AG20443 (cell line): ENCODE measurements at places on chromosomes 5 and 9.
A peak's percentile ranks its signal among the peaks of the same experiment; 100 is the strongest.

- peak; percentile 67 for DNase-seq
Observed at GRCh38 chr9:131677444-131678180, 62.3 kb downstream of the RAPGEF1 start.

GRCh38 chr9:101970609-101971008, 232.2 kb upstream of the GRIN3A start:
- DNase-seq: no peak

GRCh38 chr9:107054146-107054545, 191.2 kb downstream of the ZNF462 start:
- no peak for DNase-seq

- DNase-seq: no peak
Observed at GRCh38 chr5:137615171-137615775, 116.1 kb upstream of the SPOCK1 start.

- no peak for DNase-seq
Observed at GRCh38 chr5:45507178-45507577, 189.0 kb downstream of the HCN1 start.

GRCh38 chr5:73298772-73299630, 126.0 kb downstream of the TMEM174 start:
- DNase-seq: peak; percentile 80

- DNase-seq: no peak
Observed at GRCh38 chr9:96524045-96524444, 74.1 kb downstream of the HABP4 start.

DNA sequence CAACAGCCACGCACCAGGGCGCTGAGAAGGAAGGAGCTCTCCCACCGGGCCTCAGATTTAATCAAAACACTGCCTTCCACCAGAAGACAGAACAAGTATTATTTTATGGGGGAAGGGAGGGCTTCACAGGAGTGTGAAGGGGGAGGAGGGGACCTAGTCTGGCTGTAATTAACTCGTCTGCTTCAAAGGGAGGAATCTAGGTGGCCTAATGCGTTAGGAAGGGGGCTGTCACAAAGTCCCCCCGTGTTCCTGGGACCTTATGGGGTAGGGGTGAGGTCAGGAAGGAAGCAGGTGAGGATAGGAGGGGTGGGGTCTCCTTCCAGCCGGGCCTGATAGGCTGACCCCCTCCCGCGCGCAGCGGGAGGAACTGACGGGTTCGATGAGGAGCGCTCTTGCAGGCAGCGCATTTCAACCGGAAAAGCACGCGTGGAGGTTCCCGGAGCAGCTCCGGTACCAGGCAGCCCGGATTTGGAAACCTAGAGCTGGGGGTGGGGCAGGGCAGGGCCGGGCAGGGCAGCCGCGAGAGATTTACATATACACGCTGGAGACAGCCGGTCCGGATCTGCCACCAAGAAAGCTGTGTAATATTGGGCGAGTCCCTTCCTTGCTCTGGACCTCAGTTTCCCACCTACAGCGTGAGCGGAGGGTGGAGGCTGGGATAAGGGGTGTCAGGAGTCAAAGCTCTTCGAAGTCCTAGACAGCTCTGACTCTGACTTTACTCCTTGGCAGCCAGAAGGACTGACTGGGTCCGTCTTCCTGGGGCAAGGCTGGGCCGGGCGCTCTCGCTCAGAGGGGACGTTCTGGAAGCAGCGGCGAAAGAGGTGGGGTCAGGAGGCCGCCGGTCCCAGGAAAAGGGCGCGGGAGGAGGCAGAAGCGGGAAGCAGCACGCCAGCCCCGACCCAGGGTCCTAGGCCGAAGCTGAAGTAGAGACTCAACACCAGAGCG, 1.8 kb downstream of the SHB start:
- DNase-seq: peak; percentile 42

DNA sequence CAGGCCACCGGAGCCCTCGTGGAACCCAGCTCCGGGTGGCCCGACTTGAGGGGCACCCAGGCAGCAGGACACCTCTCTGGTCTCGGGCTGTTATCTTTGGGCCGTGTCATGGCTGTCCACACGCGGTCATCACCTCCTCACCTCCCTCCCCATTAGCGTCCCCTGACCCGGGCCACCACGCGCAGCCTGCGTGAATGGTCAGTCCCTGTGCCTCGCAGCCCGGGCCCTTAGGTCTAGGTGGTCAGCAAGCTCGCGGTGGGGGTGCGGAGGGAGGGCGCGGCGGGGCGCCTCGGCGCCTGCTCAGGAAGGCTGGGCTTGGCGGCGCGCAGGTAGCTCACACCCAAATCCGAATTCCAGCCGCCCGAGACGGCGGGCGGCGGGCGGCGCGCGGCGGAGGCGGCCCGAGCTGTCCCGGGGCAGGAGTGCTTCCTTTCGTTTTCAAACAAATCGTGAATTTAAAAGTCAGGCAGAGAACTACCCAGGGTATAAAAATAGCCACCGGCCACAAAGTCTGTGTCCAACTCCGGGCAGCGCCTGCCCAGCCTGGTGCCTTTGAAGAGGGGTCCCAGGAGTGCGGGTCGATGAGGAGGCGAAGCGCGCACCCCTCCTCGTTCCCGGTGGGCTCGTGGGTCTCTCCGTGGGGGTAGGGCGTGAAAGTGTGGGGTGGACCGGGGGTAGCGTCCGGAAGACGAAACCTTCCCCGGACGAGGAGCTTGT, 1.0 kb upstream of the RXRA start:
- peak; percentile 69 for DNase-seq

DNA sequence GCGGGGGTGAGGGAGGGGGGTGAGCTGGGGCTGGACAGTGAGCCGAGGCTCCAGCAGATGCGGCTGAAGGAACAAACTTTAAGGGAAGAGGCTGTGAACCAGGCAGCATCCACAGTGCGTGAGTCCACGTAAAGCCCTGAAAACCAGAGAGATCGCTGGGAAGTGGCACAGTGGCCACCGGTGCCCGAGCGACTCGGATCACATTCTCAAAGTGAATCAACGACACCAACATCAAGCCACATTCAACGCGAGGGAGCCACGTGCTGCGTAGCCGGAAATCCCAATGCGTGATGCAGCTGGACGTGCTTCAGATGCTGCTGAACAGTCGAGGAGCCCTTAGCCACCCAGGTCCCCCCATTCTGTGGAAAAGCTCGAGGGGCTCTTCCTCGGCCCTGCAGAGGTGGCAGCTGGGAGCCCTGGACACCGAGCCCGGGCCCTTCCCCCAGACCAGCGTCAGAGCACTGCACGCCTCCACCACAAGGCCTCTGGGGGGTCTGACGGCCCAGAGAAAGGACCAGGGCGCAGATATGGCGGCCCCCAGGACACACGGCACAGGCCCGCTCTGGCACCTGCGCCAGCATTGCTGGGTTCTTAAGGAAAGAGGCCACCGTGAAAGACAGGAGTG, 53.7 kb upstream of the EXOC3 start:
- no peak for DNase-seq

DNA sequence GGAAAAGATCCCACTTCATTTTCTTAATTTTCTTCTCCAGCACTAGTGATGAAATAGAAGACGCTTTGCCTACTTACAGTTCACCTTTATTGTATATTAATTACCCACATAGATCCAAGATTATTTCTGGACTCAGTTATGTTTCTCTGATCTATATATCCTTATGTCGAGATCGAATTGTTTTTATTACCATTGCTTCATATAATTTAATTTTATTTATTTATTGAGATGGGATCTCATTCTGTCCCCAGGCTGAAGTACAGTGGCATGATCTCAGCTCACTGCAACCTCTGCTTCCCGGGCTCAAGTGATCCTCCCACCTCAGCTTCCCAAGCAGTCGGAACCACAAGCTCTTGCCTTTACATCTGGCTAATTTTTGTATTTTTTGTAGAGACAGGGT, 121.3 kb downstream of the UGCG start:
- DNase-seq: no peak

DNA sequence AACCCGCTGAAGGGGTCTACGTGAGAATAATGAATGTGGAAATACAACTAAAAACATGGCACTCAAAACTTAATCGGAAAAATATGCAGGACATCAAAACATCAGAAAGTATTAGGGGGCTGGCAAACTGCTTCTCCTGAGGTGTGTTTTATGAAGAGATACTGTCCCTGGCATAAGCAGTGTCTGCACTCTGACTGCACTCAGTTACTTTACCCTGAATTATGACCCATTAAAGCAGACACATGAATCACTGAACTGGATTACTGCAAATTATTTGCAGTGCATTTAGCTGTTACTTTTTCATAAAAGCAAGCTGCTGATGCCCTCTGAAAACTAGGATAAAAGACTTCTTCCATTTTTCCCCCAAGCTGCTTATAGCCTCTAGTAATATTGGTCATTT, 164.9 kb downstream of the AP3B1 start:
- DNase-seq: no peak
